ENCODE measurements at places on chromosomes 5 and 9.

- no peak for DNase-seq
These were observed 55.9 kb upstream of the EGFL7 start for GRCh38 chr9:136606687-136607333.

DNA sequence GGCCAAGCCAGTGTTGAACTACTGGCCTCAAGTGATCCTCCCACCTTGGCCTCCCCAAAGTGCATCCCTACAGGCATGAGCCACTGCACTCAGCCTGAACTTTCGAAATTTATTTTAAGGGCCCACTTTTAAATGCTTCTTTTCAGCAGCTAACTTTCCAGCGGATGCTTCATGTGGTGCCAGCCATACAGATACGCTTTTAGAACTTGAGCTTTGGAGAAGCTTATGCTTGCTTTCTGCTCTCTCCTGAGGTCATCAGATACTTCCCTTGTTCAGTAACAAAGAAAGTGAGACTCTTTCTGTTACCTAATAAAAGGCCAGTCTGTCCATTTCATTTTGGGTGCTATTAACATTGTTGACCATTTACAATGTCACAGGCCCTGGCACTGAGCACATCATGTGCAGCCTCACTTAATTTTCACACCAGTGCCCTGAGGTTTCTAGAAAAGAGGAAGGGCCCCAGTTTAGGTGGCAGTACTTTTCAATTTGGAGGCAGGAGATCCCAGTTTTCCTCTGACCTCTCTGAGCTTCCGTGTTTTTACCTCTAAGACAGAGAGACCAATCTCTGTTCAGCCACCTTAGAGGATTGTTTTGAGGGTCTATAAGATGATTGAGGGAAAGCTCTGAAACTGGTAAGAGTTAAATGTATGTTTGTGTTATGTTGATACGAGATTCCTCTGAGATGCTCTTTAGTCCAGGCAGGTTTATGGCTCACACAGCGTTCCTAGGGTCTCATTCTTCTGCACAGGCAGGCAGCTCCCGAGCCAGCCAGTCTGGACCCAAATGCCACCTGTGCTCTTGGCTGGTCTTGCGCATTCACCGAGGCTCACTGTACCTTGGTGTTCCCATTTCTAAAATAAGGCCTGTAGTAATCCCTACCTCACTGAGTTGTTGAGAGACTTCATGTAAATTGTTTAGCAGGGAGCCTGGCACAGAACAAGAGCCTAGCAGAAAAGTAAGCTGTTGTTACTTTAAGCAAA, 4.4 kb downstream of the ABL1 start:
- no peak for DNase-seq

GRCh38 chr5:132064140-132064539, 3.7 kb downstream of the IL3 start:
- no peak for DNase-seq

- DNase-seq: no peak
These were observed 301.5 kb upstream of the CCNG1 start for GRCh38 chr5:163135849-163136248.

GRCh38 chr5:154486427-154486866, 8.4 kb upstream of the HAND1 start:
- DNase-seq: peak; percentile 70

GRCh38 chr9:137201205-137201868, 796 bp upstream of the TPRN start:
- no peak for DNase-seq

- no peak for DNase-seq
These were observed 27.4 kb downstream of the RCL1 start for GRCh38 chr9:4820168-4820567.

DNA sequence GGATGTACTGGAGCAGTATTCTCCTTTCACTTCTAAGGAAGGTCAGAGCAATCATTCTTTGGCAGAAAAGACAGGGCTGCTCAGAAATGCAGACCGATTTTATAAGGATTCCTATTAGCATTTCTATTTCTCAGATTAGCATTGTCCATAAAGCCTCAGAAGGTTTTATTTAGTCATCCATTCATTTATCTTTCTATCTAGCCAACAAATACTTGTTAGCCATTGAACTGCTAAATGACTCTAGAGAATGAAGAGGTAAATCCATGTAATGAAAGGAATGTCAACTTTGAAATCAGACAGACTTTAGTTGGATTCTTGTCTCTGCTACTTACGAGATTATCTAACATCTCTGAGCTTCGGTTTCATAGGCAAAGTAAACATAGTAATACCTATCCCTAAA, 165.2 kb downstream of the SLC25A46 start:
- no peak for DNase-seq

Measured in NCI-H1417 (cell line).